ENCODE measurements at places on chromosomes 7 and 10. TPM values are rescaled to one million over a fixed set of nuclear protein-coding genes. Genes with fewer than 3 reads are reported as not detected.

The MYL10 gene
- not detected for total RNA-seq

The PDCD4 gene
- 109 TPM for total RNA-seq

The LRRC18 gene
- not detected for total RNA-seq

The CLRN3 gene
- not detected for total RNA-seq

The NXPH1 gene
- total RNA-seq, result not detected

The POLR2J2 gene
- total RNA-seq, result 4.0 TPM

The UCMA gene
- total RNA-seq, result not detected

The NUDT13 gene
- 0.14 TPM for total RNA-seq

The CALCR gene
- not detected for total RNA-seq

The TMEM213 gene
- not detected for total RNA-seq

Data from airway epithelial cell (primary cell).